Neural progenitor cell (in vitro differentiated cells): ENCODE measurements at places on chromosomes 5 and 9. TPM values are rescaled to one million over a fixed set of nuclear protein-coding genes. Genes with fewer than 3 reads are reported as not detected.

DNA sequence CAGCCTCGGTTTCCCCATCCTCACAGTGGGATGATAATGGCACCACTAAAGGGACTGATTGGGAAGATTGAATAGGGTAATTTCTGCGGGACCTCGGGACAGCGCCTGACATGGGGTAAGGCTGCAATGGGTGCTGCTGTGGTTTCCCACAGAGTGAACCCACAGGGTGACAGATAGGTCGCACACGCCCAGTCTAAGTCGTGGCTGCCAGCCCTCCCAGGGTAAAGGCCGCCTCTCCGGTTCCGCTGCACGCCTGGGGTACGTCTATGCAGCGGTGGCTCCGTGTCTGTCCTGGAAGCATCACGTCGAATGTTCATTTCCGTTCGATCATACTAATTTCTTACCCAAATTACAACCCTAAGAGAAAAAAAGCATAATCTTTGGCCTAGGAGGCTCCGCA is 631 bp downstream of the CFAP77 start:
- H3K4me1 ChIP-seq = peaks cover 22% of the 10 kb centered on the region
- H3K27ac ChIP-seq = no peak overlapping the region
- peak overlapping the region; percentile 61 for H3K4me3 ChIP-seq
- no peaks in the 10 kb centered on the region for H3K36me3 ChIP-seq

- H3K4me1 ChIP-seq = no peaks in the 10 kb centered on the region
- no peaks in the 10 kb centered on the region for H3K27me3 ChIP-seq
- no peak overlapping the region for H3K27ac ChIP-seq
Measured at GRCh38 chr5:65356274-65356673, 125.4 kb downstream of the ADAMTS6 start.

DNA sequence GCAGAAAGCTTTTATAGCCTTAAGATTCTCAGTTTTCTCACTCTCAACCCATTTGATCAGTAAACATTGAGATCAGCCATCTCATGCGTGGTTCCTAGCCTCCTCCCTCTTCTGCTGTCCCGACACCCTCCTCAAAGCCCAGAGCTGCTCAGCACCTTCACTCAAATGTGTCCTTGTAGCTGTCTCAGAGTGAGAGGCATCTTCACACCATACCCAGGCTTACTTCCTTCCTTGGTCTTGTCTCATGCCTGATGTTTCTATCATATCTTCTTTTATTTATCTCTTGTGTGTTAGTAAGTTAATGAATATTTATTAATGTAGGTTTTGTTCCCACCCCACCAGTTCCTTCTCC is 72.4 kb upstream of the SNX2 start:
- no peaks in the 10 kb centered on the region for H3K27me3 ChIP-seq
- no peaks in the 10 kb centered on the region for H3K36me3 ChIP-seq
- peaks cover 4% of the 10 kb centered on the region for H3K4me1 ChIP-seq

DNA sequence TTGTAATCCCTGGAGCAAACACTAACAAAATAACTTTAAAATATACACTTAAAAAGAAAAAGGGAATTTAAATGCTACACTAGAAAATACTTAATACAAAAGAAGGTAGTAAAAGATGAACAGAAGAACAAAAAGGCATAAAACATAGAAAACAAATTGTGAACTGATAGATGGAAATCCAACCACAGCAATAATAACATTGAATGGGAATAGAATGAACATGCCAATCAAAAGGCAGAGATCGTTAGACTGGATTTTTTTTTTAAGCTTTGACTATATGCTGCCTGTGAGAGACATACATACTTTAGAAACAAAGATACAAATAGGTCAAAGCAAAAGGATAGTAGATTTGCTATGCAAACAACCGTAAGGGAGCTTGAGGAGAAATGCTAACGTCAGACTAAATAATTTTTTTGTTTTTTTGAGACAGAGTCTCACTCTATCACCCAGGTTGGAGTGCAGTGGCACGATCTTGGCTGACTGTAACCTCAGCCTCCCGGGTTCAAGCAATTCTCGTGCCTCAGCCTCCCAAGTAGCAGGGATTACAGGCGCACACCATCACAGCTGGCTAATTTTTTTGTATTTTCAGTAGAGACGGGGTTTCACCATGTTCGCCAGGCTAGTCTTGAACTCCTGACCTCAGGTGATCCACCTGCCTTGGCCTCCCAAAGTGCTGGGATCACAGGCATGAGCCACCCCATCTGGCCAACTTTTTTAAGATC is 6.5 kb downstream of the ABO start:
- H3K4me1 ChIP-seq = no peaks in the 10 kb centered on the region
- no peak overlapping the region for H3K4me3 ChIP-seq
- no peak overlapping the region for H3K27ac ChIP-seq
- H3K27me3 ChIP-seq = peaks cover 38% of the 10 kb centered on the region

The CCNJL gene
- total RNA-seq = 8.4 and 9.4 TPM in 2 replicates

- DNase-seq = no peak
- H3K4me3 ChIP-seq = no peak overlapping the region
- no peaks in the 10 kb centered on the region for H3K27me3 ChIP-seq
- no peak overlapping the region for H3K27ac ChIP-seq
- no peaks in the 10 kb centered on the region for H3K4me1 ChIP-seq
- H3K36me3 ChIP-seq = no peaks in the 10 kb centered on the region
Measured at GRCh38 chr9:15640121-15640520, 87.3 kb downstream of the CCDC171 start.

DNA sequence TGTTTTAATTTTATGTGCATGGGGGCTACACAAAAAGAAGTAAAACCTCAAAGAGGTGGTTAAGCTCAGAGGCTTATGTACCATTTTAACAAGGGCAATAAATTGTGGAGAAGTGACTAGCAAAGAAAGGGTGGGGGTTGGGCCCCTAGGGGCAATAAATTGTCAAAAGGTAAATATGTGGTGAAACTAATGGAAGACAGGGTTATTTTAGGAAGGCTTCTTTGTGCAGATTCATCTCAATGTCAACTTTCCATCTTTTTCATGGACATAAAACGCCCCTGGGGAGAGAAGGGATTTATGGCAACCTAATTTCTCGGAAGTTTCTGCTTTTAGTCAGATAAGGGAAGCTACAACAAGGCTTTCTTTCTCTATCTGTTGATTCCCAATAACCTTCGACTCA is 42.5 kb upstream of the GOLM1 start:
- H3K4me3 ChIP-seq = no peak overlapping the region
- H3K27ac ChIP-seq = no peak overlapping the region
- no peaks in the 10 kb centered on the region for H3K4me1 ChIP-seq
- no peaks in the 10 kb centered on the region for H3K27me3 ChIP-seq

DNA sequence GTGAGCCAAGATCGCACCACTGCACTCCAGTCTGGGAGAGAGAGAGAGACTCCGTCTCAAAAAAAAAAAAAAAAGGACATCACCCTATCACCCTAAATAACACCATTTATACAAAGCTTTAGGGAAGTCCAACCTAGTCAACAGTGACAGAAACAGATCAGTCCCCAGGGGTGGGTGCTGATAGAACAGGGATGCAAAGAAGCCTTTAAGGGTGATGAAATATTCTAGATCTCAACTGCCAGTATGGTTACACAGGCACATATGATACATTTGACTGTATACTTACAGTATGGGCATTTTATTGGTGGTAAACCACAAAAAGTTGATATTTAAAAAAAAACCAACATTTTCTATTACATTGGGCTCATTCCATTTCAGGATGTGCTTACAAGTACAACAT is 4.8 kb downstream of the RETREG1 start:
- H3K4me1 ChIP-seq = peaks cover 13% of the 10 kb centered on the region
- H3K27ac ChIP-seq = no peak overlapping the region
- H3K4me3 ChIP-seq = no peak overlapping the region
- H3K27me3 ChIP-seq = peaks cover 29% of the 10 kb centered on the region
- DNase-seq = no peak

DNA sequence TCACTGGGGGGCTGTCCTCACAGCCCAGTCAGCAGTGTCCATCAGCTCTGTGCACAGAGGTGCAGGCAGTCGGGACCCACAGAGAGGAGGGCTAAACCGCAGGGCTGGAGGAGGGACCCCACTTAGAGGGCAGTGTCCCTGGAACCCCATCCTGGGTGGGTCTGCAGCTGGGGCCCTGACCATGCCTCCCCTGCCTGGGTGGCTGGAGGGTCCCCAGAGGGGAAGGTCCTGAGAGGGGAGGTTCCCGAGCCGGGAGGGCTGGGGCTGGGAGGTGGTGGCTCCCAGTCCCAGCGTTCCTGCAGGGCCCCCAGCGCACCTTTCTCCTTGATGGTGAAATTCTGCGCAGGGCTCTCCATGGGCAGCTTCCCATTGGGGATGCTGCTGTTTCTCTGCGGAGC is 32.7 kb downstream of the EXOC3 start:
- no peak overlapping the region for H3K4me3 ChIP-seq
- H3K36me3 ChIP-seq = no peaks in the 10 kb centered on the region
- DNase-seq = no peak
- peaks cover 15% of the 10 kb centered on the region for H3K4me1 ChIP-seq

DNA sequence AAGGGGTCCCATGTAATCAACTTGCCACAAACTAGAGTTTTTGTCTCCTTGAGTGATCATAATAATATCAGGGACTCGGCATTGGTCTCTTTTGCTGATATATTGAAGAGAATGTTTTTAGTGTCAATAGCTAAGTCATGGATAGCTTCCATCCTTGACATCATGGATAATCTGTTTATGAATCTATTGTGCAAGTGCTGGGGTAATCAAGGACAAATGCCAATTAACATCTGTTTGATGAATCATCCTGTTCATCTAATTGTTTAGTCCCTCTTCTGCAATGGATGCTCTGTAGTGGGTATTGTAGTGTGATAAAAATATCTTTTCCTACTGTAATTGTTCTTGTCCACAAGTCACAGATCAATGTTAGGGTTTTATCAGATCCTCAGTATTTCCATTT is 607.5 kb upstream of the SEMA6A start:
- no peak for DNase-seq
- H3K27me3 ChIP-seq = no peaks in the 10 kb centered on the region
- H3K36me3 ChIP-seq = no peaks in the 10 kb centered on the region
- H3K4me1 ChIP-seq = no peaks in the 10 kb centered on the region
- H3K4me3 ChIP-seq = no peak overlapping the region
- H3K27ac ChIP-seq = no peak overlapping the region

The STPG3 gene
- not detected in 2 replicates for total RNA-seq

DNA sequence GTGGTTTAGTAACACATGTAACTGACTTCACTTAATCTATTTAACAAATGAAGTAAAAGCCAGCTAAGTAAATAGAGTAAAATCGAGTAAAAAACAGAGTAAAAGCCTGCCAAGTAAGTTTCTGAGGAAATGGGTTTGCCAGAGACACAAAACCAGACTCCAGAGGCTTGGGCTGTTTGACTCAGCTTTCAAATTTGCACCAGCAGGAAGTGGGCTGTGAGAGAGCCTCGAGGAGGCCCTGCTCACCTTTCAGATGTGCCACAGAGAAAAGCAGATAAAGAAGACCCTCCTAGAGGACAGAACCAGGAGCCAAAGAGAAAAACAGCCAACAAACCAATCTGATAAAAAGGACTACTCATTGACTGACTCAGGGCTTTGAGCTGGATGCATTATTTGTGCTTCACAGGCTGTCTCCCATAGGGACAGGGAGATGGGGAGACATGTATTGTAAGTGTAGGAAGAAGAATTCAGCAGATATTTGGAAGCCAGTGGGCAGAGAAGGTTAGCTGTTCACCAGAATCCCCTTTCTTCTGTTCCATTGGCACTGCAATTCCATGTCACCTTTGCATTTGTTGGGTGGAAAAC is 14.4 kb upstream of the AMACR start:
- H3K4me1 ChIP-seq = no peaks in the 10 kb centered on the region
- DNase-seq = no peak
- H3K36me3 ChIP-seq = no peaks in the 10 kb centered on the region
- H3K27ac ChIP-seq = no peak overlapping the region
- no peak overlapping the region for H3K4me3 ChIP-seq
- H3K27me3 ChIP-seq = no peaks in the 10 kb centered on the region

The TAF11L5 gene
- not detected in 2 replicates for total RNA-seq

GRCh38 chr5:73186976-73187375 is 14.0 kb downstream of the TMEM174 start:
- H3K27me3 ChIP-seq = no peaks in the 10 kb centered on the region
- no peak overlapping the region for H3K4me3 ChIP-seq
- H3K36me3 ChIP-seq = no peaks in the 10 kb centered on the region
- DNase-seq = no peak

- no peak overlapping the region for H3K27ac ChIP-seq
- H3K4me3 ChIP-seq = no peak overlapping the region
- H3K36me3 ChIP-seq = no peaks in the 10 kb centered on the region
- peaks cover 15% of the 10 kb centered on the region for H3K4me1 ChIP-seq
- DNase-seq = no peak
Measured at GRCh38 chr5:160315968-160316367, 3.6 kb upstream of the CCNJL start.

DNA sequence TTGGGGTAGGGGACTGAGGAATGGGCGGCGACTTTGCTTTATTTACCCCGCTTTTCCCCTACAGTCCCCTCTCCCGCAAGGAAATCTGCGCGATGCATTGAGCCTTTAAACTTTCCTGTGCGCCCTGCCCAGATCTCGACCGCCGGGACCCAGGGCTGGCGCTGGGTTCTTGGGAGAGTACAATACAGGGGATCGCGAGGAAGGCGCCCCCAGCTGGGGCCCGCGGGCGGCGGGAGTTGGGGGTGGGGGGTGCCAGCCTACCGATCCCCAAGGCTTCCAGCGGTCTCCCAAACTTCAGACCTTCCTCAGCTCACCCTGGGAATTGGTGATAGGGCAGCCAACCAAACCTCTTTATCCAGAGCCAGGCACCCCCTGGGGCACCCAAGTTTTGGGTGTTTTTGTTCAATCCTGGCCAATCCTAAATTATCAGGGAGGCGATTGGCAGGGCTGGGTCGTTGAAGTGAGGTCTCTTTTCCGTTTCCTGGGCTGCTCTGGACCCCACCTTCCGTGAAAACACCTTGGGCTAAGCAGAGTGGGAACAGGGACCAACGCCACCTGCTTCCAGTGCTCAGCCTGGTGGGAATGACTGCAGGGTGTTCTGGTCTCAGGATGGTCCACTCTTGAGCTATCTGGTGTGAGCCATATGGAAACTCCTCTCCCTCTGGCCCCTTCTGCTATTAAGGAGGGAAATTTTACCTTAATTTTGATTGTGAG is 51.4 kb upstream of the DAB2IP start:
- H3K4me1 ChIP-seq = peaks cover 12% of the 10 kb centered on the region
- H3K27me3 ChIP-seq = peaks cover 13% of the 10 kb centered on the region
- peak; percentile 50 for DNase-seq
- H3K4me3 ChIP-seq = peak overlapping the region; percentile 99
- H3K36me3 ChIP-seq = no peaks in the 10 kb centered on the region

The SHISAL2B gene
- 10.4 and 17.8 TPM in 2 replicates for total RNA-seq

The CYLC2 gene
- total RNA-seq = not detected in 2 replicates

The ZNF462 gene
- 81.8 and 93.4 TPM in 2 replicates for total RNA-seq

The CDH9 gene
- 2.4 and 2.8 TPM in 2 replicates for total RNA-seq

DNA sequence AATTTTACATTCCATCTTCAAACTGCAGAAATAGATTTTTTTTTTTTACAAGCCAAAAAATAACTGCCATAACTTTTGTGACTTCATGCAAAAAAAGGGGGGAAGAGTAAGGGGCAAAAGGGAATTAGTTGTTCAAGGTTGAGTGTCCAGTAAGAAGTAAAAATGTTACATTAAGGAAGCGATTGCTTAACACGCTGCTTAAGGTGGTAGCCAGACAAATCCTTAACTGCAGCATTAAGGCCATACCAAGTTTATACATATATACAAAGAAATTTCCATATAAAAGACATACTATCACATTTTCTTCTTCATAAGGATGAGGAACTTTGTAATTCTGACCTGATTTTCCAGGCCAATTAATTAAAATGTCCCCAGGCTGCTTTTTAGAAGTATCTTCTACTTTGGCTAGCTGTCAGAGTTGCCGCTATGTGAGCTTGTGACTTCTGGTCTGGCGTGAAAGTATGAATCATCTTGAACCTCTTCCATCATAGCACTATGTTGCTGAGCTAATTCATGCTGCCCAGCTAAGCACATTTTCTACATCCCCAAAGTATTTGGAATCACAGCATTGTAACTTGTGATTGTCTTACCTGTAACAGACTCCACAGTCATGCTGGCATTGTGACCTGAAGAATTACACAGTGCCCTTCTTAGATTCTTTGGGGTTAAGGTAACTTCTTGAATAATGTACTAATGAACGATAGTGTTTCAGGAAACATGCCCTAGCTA is 40.0 kb downstream of the G3BP1 start:
- no peaks in the 10 kb centered on the region for H3K27me3 ChIP-seq
- no peak overlapping the region for H3K27ac ChIP-seq
- peaks cover 7% of the 10 kb centered on the region for H3K4me1 ChIP-seq
- no peak overlapping the region for H3K4me3 ChIP-seq
